ENCODE measurements at places on chromosomes 13 and 19.

- DNase-seq: no peak
Observed at GRCh38 chr13:68467160-68467559, 1237.0 kb upstream of the PCDH9 start.

DNA sequence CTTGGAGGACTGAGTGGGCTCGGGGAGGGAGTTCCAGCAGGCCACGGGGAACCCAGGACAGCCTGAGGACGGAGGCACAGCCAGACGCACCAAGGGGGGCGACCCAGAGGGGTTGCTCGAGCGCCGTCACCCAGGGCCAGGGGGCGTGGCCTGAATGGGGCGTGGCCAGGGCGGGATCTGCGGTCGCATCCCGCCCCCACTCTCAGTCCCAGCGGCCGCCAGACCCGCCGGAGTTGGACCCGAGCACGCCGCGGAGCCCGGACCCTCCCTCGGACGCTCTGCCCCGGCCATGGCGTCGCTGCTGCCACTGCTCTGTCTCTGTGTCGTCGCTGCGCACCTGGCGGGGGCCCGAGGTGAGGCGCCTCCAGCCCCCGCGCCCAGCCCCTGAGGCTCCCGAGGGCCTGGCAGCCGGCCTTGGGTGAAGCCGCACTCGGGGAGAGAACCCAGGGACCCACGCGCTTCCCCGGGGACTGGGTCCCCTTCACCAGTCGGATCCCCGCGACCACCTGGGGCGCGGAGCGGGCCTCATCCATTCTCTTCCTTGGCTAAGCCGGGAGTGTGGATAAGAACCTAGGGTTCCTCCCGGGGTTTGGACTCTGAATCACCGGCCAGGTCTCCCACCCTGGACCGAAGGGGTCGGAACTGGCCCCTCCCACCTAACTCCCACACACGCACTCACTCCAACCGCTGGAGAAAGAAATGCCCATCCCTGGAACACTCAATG lies at the start of gene CILP2:
CILP2 (plus strand) TSS at position 205 of the 724 bp plus-strand sequence; CDS start at position 290, 85 bp downstream.
- peak; percentile 37 for DNase-seq

DNA sequence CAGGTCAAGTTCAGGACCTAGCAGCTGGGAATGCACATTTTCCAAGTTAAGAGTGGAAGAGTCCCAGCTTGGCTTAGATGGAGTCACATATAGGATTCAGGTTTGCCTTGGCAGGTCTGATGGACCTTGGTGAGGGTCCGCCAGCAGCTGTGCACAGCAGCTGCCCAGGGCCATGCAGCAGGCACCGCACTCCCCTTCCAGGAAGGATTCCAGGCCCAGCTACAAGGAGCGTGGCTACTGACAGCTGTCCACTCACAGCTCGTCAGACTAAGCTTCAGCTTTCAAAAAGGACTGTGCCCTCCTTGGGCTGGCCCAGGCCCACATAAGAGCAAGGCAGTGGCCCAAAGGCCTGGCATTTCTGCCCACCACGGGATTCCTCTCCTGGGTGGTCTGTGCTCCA lies 68.4 kb downstream of the ALOX5AP start:
- no peak for DNase-seq

DNA sequence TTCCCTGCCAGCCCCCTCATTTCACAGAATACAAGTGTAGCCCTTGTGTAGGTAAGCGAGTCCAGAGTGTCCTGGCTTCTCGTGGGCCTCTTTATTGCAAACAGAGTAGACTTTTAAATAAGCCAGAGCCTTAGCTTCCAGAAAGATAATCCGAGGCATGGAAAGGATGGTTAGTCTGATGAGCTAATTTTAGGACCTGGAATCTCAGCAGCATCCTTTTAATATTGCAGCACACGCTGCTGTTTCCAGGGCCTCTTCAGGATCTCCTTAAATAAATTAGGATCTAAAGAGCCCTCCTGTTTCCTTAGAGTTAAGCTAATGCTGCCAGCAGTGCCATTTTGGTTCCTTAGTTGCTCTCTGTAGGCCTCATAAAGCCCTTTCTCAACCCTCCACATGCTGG lies 99.2 kb downstream of the RFC3 start:
- DNase-seq: no peak

DNA sequence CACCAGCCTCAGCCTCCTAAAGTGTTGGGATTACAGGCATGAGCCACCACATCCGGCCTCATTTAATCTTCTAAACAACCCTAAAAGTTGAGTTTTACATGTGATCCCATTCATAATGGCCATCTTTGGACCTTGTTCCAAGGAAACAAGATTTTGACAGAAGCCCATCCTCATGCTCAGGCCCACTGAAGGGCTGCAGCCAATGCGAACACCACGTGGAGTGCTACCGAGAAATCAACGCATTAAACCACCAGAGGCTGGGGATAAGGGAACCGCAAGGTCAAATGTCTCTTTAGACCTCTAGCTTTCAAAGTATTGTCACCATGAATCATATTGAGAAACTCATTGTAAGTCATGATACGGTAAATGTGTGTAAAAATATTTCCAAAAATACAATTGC lies 49.4 kb upstream of the DOCK9 start:
- no peak for DNase-seq

DNA sequence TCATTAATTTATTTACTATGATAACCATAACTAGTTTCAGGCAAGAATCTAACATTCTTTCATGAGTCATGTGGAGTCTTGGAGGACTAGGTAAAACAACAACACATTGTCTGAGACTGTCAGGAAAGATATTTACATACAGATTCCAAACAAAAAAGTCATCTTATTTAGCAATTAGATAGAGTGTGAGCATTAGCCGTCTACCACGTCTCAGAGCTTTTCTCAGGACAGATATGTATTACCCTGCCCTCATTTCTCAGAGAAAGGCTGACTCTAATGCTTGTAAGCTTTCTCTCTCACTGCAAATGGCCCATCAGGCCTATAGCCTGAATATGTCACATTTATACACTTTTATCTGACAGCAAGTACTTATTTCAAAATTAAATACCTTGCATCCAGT lies 312.1 kb upstream of the PCDH20 start:
- no peak for DNase-seq

GRCh38 chr19:49113762-49114629 lies at the start of gene LIN7B:
Gene LIN7B (plus strand): TSS chr19:49114370. CDS start chr19:49114405, 35 bp downstream.
- DNase-seq: peak; percentile 76

- DNase-seq: no peak
Observed at GRCh38 chr13:111941845-111942447, 125.0 kb upstream of the SOX1 start.

DNA sequence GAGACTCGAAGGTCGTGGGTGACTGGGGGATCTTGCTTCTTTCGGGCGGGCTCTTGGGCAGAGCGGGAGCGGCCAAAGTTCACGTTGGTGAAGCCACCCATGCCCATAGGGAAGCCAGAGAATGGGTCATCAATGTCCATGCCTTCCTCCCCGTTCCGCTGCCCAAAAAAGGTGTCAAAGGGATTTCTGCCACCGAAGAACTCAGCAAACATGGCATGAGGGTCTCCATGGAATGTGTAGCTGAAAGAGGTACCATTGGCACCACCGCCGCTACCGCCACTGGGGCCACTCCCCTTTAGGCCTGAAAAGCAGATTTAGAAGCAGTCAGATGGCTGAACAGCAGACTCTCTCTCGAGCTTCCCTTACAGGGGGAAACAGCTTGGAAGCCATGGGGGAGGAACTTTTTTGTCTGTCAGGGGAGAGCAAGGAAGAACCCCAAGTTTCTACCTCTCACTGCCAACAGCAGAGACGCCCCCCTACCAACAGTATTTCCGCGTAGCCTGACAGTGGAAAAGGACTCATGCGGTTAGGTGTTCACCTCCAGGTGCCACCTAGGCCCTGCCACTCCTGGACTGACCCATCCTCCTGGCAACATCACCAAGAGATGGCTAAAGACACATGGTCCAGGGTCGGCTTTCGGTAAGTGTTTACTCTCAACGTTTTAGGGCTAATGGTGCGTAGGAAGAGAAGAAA lies 1.3 kb downstream of the DNAJB1 start:
- peak; percentile 24 for DNase-seq

Data from EH (cell line).